ENCODE measurements at places on chromosomes 1 and 21. TPM values are rescaled to one million over a fixed set of nuclear protein-coding genes. Genes with fewer than 3 reads are reported as not detected.

DNA sequence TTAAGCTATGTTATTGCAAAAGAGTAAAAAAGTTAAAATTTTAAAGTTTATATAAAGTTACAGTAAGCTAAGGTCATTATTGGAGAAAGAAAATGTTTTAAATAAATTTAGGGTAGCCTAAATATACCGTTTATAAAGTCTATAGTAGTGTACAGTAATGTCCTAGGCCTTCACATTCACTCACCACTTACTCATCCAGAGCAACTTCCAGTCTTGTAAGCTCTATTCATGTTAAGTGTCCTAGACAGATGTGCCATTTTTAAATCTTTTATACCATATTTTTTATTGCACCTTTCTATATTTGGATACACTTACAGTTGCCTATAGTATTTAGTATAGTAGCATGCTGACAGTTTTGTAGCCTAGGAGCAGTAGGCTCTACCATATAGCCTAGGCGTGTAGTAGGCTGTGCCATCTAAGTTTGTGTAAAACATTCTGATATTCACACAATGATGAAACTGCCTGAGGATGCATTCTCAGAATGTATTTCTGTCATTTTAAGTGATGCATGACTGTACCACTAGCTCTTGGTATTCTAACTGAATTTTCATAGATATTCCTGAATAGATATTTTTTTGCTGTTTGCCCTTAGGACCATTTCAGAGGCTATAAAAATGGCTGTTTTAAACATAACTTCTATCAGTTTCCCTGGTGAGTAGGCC lies 26.8 kb downstream of the PPP2R5A start:
- DNase-seq = no peak

- DNase-seq = no peak
Observed at GRCh38 chr21:14312871-14313270, 70.1 kb downstream of the HSPA13 start.

- no peak for DNase-seq
Observed at GRCh38 chr1:204319462-204319861, 40.3 kb downstream of the PLEKHA6 start.

DNA sequence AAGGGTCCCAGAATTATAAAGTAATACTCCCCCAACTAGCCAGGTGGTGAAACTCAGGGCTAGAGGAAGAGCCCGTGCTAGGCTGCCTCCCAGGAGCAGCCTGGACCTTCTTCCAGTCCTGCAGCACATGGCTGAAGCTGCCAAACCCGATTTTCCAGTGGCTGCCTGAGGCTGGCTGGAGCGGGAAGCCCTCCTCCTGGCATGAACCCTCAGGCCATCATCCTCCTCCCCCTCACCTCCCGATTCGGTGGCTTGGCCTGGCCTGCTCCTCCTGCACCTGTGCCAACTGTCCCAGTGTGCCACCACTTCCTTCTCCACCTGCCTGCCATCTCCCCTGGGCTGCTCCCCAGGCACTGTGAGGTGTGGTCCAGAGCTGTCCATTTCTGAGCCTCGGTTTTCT lies 3.0 kb upstream of the TSPAN1 start:
- DNase-seq = no peak

DNA sequence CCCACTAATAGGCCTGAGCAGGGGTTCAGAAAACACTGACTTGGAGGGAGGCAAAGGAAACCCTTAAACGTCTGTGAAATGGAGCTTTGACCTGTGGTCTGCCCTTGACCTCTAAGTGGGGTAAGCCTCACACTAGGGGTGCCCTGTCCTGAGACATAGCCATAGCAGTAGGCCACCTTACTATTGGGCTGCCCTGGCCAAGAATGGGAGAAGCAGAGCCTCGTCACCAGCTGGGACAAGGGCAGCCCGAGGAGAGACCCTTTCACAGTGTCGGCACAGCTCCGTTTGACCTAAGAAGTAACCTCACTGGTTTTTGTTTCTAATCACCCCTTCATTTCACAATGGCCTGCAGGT lies 26.4 kb upstream of the IFNAR2 start:
- DNase-seq = no peak

GRCh38 chr1:97758541-97759057 lies 162.2 kb downstream of the DPYD start:
- no peak for DNase-seq

GRCh38 chr21:18803624-18804023 lies 400.0 kb upstream of the TMPRSS15 start:
- DNase-seq = no peak

DNA sequence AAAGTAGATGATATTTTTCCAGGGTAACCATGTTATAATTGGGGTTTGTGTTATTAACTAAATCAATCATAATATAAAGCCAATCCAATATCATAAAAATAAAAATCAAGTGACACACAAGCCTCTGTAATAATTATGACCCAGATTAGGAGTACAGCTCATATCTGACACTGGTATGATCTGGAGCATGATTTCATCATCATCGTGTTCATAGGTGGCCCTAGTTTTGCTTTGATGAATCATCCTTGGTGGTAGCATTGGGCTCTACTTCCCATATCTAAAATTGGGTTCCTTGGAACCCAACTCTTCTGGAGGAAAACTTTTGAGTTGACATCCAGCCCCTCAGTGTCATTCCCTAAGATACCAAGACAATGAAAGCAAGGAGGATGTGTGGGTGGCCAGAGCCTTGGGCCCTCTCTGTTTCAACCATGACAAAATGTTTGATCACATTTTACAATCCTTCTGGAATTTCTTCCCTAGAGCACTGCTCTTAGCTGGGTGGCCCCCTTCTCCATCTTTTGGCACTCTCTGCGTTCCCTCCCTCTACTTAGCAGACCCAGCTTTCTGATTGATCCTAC lies 37.0 kb upstream of the ENAH start:
- no peak for DNase-seq

The USP16 gene
- 53.2 TPM for total RNA-seq

The STUM gene
- 0.88 TPM for total RNA-seq

Data from uterus (tissue), 4 donors.